ENCODE measurements at places on chromosomes 13 and 19.

DNA sequence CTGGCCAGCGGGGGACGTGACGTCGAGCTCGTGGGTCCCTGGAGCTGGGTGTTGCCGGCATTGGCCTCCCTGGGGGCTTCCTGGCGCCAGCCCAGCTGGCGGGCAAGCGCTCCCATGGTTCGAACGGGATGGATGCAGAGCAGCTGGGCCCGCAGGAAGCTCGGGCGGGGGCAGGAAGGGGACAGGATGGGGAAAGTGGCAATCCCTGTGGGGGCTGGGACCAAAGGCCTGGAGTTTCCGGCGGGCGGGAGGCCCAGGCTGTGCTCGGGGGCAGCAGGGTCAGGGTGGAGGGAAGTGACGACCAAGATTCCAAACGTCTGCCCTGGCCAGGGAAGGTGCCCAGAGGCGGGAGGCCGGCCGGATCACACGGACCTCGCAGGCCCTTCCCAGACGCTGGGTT lies 19.3 kb downstream of the PALM start:
- no peak for DNase-seq

DNA sequence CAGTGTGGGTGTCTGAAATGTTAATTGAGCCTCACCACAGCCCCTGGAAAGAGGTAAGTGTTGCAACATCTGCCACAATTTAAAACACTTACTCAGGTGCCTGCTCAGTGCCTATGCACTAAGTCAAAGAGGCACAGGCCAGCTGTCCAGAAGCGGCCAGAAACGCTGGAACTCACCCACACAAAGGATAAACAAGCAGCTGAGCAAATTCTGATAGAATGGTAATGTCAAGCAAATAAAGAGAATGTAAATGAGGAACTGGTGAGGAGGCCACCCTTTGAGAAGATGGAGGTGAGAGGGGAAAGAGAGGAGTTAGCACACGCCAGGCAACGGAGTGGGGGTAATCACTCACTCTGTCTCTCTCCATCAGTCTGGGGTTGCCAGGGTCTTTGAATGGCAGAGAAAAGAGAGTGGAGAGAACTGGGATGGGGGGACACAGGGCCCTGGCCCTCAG lies 67.7 kb upstream of the SERP2 start:
- no peak for DNase-seq

GRCh38 chr13:109509154-109509900 lies 277.1 kb downstream of the IRS2 start:
- DNase-seq: no peak

DNA sequence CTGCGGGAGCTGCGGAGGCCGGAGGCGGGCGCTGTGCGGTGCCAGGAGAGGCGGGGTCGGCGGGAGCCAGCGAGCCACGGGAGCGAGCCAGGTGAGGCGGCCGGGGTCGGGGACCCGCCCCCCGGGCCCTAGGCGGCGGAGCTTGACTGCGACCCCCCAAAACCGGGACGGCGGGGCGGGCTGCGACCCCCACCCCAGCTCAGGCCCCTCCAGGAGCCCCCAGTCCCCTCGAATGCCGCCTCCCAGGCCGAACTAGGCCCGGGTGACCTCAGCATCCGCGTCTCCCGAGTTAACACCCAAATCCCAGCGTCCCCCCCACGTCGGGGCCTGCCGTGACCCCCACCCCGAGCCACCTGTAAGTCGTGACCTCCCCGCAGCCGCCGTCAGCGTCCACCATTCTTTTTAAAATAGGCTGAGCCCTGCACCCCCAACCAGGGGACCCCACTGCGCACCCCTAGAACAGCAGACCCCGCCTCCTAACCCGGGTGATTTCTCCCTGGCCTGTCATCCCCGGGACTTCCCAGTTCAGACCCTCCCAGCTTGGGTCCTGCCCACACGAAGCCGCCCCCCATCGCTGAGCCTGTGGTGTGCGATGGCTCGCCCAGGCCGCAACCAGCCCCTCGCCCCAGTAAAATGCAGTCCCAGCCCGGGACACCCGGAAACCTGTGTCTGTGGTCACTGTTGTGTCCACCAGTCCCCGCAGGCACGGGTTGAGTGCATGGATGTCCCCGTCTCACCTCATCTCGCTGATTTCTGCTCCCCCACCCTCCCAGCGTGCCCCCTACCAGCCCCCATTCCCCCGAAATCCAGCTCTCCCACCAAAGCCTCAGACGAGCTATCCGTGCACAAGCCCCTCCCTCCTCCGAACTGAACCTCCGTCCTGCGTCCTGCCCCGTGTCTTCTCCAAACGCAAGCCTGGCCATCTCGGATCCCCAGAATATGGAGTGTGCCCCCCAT lies 551 bp downstream of the FZR1 start:
- no peak for DNase-seq

- DNase-seq: no peak
These were observed 3.6 kb upstream of the DNAJC15 start for GRCh38 chr13:43019811-43020210.

GRCh38 chr19:15251010-15251748 lies 18.9 kb upstream of the EPHX3 start:
- DNase-seq: no peak

DNA sequence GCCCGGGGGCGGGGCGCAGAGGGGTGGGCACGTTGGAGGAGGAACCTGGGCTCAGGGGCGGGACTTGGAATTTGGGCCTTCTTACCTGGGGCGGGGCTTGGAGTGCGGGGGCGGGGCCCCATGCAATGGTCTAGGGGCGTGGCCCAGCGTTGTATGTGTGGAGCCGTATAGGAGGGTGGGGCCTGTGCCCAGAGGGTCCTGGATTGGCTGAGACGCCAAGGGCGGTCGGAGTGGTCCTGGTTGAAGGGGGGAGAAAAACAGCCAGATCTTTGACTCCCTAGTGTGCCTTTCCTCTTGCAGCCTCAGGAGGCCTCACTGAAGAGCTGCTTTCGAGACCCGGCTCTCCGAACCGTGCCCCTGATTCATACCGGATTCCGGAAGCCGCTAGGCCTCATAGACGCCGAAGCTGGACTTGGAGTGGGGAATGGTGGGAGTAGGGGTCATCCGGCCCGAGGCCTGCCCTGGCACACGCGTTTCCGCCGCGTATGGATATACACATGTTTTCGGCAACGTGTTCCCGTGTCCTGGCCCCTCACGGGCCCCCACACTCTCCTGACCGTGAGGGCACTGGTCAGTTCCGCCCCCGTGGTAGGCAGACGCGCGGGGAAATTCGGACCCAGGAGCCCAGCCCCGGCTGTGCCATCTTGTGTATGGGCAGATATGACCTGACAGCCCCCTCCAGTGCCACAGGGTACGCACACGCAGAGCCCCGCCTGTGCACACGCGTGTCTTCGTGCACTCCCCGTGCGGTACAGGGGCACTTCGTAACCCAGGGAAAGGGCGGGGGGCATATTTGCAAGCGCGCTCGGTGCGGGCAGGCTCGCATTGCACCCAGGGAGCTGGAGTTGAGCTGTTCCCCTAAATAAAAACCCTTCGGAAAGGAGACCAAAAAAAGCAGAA lies 661 bp upstream of the PRR12 start:
- DNase-seq: peak; percentile 69

DNA sequence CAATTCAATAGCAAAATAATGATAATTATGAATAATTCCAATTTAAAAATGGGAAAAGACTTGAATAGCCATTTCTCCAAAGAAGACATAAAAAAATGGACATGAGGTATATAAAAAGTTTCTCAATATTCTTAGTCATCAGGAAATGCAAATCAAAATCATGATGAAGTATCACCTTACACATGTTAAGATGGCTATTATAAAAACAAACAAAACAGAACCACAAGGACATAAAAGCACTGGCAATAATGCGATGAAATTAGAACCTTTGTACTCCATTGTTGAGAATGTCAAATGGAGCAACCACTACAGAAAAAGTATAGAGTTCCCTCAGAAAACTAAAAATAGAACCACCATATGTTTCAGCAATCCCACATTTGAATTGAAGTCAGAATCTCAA lies 1186.1 kb downstream of the SLITRK5 start:
- no peak for DNase-seq

DNA sequence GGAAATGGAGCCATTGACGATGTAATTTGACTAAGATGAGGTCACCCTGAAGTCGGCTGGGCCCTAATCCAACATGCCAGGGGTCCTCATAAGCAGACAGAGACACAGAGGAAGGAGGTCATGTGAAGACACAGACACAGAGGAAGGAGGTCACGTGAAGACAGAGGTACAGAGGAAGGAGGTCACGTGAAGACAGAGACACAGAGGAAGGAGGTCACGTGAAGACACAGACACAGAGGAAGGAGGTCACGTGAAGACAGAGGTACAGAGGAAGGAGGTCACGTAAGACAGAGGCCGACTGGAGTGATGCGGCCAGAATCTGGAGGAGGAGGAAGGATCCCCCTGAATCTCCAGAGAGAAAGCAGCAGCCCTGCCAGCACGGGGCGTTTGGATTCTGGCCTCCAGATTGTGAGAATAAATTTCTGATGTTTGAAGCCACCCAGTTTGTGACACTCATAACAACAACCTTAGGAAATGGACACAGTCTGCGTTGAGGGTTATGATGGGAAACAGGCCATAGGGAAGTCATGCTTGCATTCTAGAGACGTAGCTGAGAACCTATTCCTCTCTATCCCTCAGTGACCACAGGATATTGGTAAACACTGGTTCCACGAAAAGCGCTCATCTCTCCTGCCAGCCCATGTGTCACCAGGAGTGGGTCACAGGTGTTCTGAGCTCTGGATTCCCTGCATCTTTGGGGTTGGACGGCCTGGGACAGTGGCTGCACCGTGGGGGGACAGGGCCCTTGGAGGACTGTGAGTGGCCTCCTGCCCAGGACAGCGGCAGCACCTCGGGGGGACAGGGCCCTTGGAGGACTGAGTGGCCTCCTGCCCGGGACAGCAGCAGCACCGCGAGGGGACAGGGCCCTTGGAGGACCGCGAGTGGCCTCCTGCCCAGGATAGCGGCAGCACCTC lies 108.5 kb downstream of the SOX1 start:
- DNase-seq: no peak

GRCh38 chr13:86052141-86052540 lies 252.9 kb upstream of the SLITRK6 start:
- no peak for DNase-seq

GRCh38 chr13:20719783-20720182 lies 16.3 kb downstream of the IL17D start:
- no peak for DNase-seq

GRCh38 chr13:45564133-45564776 lies 51.3 kb downstream of the ERICH6B start:
- no peak for DNase-seq

DNA sequence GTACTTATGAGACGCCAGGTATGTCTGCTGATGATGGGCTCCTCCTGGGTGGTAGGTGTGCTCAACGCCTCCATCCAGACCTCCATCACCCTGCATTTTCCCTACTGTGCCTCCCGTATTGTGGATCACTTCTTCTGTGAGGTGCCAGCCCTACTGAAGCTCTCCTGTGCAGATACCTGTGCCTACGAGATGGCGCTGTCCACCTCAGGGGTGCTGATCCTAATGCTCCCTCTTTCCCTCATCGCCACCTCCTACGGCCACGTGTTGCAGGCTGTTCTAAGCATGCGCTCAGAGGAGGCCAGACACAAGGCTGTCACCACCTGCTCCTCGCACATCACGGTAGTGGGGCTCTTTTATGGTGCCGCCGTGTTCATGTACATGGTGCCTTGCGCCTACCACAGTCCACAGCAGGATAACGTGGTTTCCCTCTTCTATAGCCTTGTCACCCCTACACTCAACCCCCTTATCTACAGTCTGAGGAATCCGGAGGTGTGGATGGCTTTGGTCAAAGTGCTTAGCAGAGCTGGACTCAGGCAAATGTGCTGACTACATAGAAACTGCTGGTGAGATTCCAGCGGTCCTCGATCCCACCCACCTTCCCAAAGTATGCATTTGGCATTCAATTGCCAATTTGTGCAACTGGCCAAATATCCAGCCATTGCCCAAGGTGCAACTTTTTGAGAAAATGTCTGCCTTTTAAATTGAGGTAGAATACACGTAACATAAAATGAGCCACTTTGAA lies 10.2 kb downstream of the OR2Z1 start:
- no peak for DNase-seq

- no peak for DNase-seq
These were observed 20.6 kb downstream of the HCN2 start for GRCh38 chr19:610071-610800.
